Heart left ventricle (tissue), 16 donors: ENCODE measurements at places on chromosomes 4 and X. TPM values are rescaled to one million over a fixed set of nuclear protein-coding genes. Genes with fewer than 3 reads are reported as not detected.

Gene TADA2B
- total RNA-seq = 28.9 TPM

Gene GNRHR
- not detected for total RNA-seq

Gene KLHL4
- 1.1 TPM for total RNA-seq

Gene TEX11
- not detected for total RNA-seq

Gene TRAM1L1
- total RNA-seq = 0.26 TPM
